ENCODE measurements at places on chromosomes 12 and 14. TPM values are rescaled to one million over a fixed set of nuclear protein-coding genes. Genes with fewer than 3 reads are reported as not detected.

The C1QL4 gene
- total RNA-seq = 9.0 TPM

The LYZ gene
- total RNA-seq = not detected

DNA sequence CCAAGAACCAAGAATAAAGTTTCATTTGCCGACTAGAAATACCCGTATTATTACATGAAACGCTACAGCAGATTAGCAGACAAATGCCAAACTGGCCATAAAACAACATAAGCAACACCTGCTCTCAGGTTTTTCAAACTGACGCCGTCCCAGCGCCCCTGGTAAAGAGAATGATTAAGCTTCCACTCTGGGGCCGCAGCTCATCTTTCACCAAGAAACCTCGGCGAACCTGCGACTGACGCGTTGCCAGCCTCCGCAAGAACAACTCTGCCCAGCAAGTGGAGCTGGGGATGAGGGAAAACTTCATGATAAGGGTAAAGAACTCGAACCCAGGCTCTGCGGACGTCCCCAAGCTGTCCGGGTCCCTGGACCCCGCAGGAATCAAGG, 530 bp downstream of the ARL1 start:
- peak; percentile 33 for ATAC-seq

- ATAC-seq = no peak
Measured at GRCh38 chr12:122293081-122293480, 26.8 kb upstream of the VPS33A start.

DNA sequence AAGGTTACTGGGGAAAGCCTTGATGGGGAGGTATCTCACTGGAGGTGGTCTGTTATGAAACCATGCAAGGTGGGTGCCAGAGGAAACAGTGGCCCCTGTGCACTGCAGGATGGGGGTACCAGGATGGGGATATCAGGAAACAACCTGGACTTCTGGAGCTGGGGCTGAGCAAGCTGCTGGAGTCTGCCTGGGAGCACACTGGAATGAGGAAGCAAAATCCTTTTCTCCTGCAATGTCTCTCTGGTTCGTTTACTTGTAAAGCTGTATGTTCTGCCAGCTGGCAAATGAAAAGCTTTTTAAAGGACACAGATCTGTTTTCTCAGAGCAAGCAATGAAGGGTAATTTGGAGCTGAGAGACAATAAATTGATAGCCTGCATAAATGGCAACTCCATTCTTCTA, 23.2 kb upstream of the SERPINA1 start:
- no peak for ATAC-seq

DNA sequence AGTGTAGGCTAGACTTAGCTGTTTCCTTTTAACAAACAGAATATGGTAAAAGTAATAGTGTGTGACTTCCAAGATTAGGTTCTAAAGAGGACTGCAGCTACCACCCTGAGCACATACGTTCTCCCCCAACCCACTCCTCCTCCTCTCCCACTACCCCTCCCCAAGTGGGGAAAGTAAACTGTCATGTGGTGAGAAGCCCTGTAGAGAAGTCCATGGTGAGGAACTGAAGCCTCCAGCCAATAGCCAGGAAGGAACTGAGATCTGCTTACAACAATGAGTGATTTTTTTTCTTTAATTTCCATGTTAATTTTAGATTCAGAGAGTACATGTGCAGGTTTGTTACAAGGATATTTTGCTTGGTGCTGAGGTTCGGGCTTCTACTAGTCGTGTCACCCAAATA, 57.0 kb upstream of the EGLN3 start:
- ATAC-seq = no peak

DNA sequence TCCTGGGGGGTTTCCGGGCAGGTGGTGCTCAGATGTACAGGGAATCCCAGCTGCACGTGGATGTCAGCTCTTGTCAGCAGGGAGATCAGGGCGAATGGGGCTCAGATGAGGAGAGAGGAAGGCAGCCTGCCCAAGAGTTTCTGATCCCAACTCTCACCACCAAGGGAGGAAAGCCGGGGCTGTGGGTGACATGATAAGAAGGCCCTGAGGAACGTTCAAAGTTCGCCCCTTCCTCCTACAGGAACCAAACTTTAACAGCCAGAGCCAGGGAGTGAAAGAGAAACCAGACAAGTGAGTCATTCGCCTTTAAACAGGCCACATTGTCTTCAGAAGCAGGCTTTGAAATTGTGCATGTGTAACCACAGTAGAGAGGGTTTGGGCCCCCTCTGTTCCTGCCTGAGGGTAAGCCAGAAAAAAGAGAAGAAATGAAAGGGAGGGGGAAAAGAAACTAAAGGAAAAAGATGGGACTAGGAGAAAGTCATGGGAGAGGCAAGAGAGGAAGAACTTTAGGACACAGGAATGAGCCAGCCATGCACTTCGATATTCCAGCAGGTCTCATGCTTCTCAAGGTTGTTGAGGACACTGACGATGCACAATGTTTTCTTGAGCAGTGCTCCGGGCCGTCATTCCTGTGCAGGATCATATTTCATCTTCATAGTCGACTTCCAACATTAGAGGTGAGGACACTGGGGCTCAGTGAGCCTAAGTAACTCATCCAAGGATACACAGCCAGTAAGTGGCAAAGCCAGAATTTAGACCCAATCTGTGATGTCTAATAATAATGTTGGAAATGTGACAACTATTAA, 691.4 kb upstream of the TBX3 start:
- no peak for ATAC-seq

The PLEKHG7 gene
- total RNA-seq = 0.37 TPM

DNA sequence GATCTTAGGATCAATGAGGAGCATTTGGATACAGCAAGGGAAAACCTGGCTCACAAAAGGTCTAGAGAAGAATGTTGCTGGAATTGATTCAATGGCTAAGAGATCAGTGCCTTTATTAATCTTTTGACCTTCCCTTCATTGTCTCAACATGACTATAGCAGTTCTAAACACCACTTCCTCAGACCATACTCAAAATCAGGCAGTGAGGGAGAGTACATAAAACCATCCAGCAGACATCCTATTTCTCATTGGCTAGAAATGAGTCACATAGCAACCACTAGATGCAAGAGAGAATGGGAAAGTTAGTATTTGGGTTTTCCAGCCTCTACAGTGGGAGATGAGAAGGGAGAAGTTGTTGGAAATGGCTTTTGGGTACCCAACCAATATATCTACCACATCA, 151.4 kb upstream of the NUDT4 start:
- no peak for ATAC-seq

GRCh38 chr12:1147821-1148220, 156.8 kb downstream of the ERC1 start:
- ATAC-seq = no peak

DNA sequence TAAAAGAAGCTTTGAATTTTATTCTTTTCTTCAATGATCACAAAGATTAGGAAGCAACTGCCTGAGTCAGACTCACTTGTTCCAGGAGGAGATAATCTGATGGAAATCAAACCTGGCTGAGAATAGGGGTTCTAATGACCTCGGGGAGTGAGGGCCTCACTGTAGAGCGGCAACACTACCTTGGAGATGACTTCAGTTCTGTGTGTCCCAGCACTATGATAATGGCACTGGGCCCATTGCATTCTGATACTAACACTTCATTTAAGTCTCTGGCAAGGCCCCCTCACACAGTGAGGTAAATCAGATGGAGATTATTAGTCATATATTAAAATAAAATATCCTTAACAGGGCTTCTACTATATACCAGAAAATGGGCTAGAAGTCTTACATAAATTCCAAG, 233.3 kb upstream of the EGLN3 start:
- ATAC-seq = no peak

DNA sequence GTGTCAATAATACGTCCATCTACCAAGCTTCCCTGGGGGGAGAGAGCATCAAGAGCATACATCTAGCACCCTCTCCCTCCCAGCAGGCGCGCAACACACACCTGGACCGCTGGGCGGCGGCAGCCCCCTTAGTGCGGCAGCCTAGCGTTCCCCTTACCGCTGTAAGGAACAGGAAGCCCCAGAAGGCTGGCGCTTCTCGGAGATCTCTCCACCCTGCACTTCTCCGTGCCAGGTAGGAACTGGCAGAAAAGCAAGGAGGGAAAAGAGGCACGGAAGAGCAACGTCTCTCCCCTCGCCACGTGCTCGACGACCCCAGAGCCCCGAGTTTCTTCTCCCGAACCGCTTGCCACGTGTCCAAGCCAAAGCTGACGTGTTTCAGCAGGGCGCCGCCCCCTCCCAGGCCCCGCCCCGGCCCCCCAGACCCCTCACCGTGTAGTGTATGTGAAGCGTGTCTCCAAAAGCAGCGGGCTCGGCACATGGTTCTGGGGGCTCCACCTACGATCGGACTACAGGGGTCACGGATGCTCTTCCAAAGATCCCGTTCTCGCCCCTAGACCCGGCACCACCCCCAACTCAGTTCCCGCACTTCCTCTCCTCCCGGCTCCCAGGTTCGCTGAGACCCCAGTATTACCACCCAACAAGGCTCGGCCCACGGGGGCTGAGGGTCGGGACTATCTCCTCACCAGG, 532 bp downstream of the FKBP11 start:
- peak; percentile 54 for ATAC-seq

DNA sequence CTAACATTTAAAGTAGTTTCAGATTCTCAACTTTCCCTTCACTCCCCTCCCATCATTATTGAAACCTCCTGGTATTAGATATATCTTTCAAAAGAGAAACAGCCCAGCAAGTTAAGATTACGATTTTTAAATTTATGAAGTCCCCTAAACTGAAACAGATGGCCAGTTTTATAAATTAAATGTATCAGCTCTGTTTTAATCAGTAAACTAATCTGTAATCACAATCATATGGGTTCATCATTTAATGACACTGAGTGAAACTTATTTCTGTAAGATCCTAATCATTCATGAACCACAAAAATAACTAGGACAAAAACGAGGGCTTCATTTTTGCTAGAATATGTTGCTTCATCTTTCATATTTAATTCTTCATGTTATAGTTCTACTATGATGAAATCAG, 137.8 kb downstream of the EPS8 start:
- ATAC-seq = no peak

DNA sequence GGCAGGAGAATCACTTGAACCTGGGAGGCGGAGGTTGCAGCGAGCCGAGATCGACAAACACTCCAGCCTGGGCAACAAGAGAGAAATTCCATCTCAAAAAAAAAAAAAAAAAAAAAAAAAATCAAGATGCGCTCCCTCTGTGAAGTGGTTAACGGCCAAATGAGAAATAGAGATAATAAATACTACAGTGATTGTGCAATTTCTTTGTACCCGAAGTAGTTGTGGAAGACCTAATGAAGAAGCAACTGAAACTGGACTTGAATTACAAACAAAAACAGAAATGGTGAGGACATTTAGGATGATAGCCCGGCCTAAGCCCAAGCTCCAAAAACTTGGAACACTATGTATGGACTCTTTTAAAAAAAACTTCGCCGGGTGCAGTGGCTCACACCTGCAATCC, 44.2 kb upstream of the CDK17 start:
- no peak for ATAC-seq

The GLIPR1L2 gene
- total RNA-seq = not detected

GRCh38 chr14:88848571-88848970, 24.1 kb downstream of the TTC8 start:
- ATAC-seq = no peak

DNA sequence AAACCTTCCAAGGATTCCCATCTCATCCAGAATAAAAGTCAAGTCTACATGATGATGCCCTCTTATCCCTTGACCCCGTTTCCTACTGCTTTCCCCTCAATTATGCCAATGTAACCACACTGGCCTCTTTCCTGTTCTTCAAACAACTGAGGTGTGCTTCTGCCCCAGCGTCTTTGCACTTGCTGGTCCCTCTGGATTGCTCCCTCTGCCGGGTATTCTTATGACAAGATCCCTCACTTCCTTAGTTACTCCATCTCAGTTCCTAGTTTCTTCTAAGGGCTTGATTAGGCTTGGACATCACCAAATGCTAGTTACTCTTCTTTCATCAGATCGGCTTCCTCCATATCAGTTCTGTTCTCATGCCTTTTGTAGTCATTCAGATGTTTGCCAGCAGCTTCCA, 32.7 kb upstream of the PELI2 start:
- ATAC-seq = no peak

GRCh38 chr12:124849382-124849781, 14.3 kb downstream of the SCARB1 start:
- ATAC-seq = no peak

The KRT79 gene
- not detected for total RNA-seq

GRCh38 chr12:75672200-75672599, 160.8 kb upstream of the KRR1 start:
- peak; percentile 92 for ATAC-seq

DNA sequence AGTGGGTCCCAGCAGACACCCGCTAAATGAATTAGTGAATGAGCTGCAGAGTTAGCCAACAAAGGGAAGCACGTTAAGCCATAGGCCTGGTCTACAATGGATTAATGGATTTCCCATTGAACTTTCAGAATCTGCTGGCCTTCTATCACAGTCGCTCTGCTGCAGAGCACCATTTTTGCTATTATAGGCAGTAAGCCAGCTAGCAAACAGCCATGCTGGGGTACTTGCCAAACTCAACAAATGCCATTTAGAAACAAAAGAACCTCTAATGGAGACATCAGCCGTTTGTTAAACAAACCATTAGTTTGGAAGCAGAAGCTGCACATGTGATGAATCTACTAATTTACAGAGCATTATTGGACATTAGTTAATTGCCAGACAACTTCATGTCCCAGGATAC, 181.1 kb upstream of the STXBP6 start:
- no peak for ATAC-seq

The MORN3 gene
- total RNA-seq = 0.25 TPM

The RD3L gene
- not detected for total RNA-seq

GRCh38 chr12:104698871-104699270, 242.1 kb downstream of the CHST11 start:
- no peak for ATAC-seq

- no peak for ATAC-seq
Measured at GRCh38 chr12:10829994-10830393, 3.8 kb upstream of the TAS2R10 start.

DNA sequence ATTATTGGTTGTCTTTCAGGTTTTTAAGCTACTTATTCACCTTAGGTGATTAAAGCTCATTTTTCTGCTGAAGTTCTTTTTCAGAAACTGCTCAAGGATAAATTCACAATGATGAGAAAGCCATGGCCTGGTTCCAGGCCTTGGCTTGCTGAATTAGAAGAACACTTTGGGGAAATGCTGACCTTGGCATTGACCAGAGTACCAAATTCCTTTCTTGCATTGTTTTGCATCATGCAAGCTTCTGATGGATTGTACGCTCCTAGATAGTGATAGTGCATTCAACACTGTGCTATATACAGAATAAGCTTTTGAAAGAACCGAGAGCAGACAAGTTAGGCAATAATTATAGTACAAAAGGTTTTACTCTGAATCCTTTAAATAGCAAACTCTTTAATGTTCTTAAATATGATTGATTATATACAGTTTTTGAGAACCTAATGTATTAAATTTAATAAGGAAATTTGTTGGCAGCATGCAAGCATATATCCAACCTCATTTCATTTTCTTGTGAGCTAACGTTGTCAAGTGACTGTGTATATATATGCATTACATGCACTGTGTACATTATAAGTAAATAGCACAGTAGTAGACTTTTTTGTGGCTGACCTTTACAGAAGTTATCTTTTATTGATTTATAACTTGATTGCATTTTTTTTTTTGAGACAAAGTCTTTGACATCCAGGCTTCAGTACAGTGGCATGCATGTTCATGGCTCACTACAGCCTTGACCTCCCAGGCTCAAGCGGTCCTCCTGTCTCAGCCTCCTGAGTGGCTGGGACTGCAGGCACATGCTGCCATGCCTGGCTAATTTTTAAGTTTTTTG, 99.2 kb downstream of the DIP2B start:
- no peak for ATAC-seq

All from motor neuron (in vitro differentiated cells).